ENCODE measurements at places on chromosomes 2 and 18.

- H3K36me3 ChIP-seq, result no peaks in the 10 kb centered on the region
- no peaks in the 10 kb centered on the region for H3K27me3 ChIP-seq
- H3K4me3 ChIP-seq, result no peak overlapping the region
- no peak overlapping the region for H3K27ac ChIP-seq
- DNase-seq, result no peak
- H3K4me1 ChIP-seq, result no peaks in the 10 kb centered on the region
Observed at GRCh38 chr2:174611854-174612253, 14.2 kb upstream of the WIPF1 start.

- H3K27ac ChIP-seq, result no peak overlapping the region
- H3K4me1 ChIP-seq, result no peaks in the 10 kb centered on the region
- DNase-seq, result no peak
- no peaks in the 10 kb centered on the region for H3K27me3 ChIP-seq
Observed at GRCh38 chr2:181738074-181738473, 57.8 kb upstream of the NEUROD1 start.

- H3K4me3 ChIP-seq, result no peak overlapping the region
- H3K4me1 ChIP-seq, result no peaks in the 10 kb centered on the region
- peaks cover 14% of the 10 kb centered on the region for H3K27me3 ChIP-seq
Observed at GRCh38 chr2:118586312-118586711, 261.1 kb downstream of the EN1 start.

DNA sequence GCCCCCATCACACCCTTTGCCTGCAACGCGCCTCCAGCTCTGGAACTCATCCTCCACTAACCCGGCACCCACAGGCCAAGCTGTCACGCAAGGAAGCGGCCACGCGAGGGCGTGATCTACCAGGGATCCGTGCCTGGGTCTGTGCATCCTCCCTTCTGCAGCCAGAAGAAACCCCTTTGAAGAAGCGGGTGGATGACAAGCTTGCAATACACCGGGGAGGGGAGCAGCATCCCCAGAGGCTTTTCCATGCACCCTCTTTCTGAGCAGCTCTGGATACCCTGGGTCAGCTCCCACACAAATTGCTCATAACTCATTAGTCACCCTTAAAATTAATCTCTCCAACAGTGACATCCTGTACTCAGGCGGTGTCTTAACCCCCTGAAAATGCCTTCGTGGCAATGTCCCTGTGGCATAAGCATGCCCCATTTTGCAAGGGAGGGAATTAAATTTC is 47.6 kb downstream of the PDCL3 start:
- no peak overlapping the region for H3K4me3 ChIP-seq
- peaks cover 18% of the 10 kb centered on the region for H3K27me3 ChIP-seq
- no peaks in the 10 kb centered on the region for H3K4me1 ChIP-seq
- no peaks in the 10 kb centered on the region for H3K36me3 ChIP-seq

DNA sequence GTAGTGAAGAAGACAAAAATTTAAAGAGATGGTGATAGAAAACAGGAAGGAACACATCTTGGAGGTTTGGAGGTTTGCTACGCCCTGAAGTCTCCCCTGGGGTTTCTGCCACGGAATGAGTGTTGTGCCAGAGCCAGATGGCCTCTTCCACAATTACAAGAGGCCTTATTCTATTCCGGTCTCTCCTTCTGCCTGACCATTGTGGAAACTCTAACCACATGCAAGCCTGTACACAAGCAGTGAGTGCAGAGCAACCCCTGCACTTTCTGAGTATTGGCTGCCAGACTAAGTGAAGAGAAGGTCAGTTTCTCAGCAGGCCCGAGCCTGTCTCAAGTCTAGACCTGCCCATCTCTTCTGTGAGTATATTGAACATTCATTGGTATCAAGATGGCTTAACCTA is 22.7 kb upstream of the MYO1B start:
- H3K27ac ChIP-seq, result no peak overlapping the region
- no peaks in the 10 kb centered on the region for H3K36me3 ChIP-seq
- no peaks in the 10 kb centered on the region for H3K4me1 ChIP-seq
- DNase-seq, result no peak

DNA sequence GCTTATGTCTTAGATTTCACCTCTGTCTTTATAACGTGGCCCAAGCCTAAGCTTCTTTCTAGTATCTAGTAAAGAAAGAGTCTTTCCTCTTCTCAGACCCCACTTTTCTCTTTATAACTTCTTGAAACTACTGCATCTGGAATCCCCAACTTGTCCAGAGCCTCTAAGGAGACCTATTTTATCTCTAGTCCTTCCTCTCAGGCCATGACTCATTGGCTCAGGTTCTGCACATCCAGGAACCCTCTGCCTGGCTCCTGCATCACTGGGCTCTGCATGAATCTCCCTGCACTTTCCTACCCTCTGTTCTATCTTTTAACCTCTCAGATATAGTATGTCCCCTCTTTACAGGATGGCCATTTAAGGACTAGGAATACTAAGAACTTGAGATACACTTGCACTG is 124.7 kb downstream of the DNAH6 start:
- H3K4me1 ChIP-seq, result no peaks in the 10 kb centered on the region
- H3K27ac ChIP-seq, result no peak overlapping the region
- no peaks in the 10 kb centered on the region for H3K36me3 ChIP-seq
- H3K27me3 ChIP-seq, result no peaks in the 10 kb centered on the region
- H3K4me3 ChIP-seq, result no peak overlapping the region
